ENCODE measurements at places on chromosomes 16 and 17.

GRCh38 chr16:87068762-87069150 lies 248.4 kb downstream of the C16orf95 start:
- DNase-seq, result no peak

DNA sequence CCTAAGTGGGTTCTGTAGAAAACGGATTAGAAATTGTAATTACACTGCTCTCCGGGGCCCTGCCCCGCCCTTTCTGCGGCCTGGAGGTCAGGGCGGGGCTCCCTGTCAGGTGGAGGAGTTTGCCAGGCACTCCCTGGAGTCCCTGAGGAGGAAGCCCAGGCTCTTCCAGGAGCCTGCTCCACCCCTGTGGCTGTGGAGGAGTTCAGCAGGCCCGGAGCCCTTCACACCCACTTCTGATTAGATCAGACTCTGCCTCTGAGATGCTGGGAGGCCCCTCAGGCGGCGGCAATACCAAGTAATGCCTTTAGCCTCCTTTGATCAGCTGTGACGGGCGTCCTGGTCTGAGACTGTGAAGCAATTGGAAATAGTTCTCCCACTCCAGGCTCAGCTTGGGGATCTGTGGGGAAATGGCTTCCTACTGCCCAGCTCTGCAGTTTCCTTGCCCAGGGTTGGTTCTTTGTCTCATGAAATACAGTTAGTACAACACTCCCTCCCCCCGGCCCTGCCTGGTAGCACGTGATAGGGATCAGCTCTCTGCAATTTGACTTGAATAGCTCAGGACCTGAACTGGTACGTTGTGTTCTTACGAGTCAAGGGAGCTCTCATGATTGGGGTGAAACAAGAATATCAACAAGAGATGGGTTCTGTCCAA lies 22.3 kb downstream of the BAIAP2 start:
- DNase-seq, result peak; percentile 78

DNA sequence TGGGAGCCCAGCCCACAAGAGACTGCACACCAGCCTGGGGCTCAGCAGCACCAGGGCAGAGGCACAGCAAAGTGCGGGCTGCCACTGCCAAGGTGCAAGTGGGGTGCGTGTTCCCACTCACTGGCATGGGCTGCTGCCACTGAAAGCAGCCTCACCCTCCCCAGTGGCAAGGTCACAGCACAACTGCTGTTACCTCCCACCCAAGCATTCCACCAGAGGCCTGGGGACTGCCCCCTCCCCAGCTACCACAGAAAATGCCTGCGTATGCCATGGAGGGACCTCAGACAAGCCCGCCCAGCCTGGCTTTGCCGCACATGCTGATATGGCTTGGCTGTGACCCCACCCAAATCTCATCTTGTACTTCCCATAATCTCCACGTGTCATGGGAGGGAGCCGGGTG lies 33.1 kb downstream of the MEAK7 start:
- DNase-seq, result no peak

- no peak for DNase-seq
Observed at GRCh38 chr17:82246365-82247181, 17.7 kb downstream of the SLC16A3 start.

DNA sequence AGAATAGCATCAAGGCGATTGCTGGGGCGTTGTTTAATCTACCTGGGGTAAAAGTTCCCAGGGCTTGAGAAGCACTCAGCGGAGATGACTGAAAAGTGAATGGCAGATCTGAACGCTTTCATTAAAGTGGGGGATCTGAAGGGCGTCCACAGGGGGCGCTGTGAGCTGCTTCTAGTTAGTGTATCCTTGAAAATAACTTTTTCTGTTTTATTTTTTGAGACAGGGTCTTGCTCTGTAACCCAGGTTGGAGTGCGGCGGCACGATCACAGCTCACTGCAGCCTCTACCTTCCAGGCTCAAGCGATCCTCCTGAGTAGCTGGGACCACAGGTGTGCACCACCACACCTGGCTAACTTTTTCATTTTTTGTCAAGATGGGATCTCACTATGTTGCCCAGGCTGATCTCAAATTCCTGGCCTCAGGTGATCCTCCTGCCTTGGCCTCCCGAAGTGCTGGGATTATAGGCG lies 360.4 kb downstream of the SEC14L1 start:
- peak; percentile 61 for DNase-seq

DNA sequence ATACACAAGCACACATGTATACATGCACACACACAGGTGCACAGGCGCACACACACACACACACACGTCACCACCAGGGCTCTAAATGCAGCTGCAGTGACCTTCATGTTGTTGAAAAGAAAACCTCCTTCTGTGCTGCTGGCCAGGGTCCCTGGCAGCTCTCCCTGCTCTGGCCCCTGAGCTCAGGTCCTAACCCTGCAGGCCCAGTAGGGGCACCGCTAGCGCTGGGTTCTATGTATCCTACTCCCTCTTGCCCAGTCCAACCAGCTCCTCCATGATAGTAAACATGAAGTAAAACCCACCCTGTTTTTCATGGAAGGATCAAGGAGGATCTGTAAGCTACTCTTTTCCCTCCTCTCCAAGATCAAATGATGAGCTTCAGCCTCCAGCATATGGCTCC lies 172.8 kb downstream of the RBFOX3 start:
- DNase-seq, result no peak

DNA sequence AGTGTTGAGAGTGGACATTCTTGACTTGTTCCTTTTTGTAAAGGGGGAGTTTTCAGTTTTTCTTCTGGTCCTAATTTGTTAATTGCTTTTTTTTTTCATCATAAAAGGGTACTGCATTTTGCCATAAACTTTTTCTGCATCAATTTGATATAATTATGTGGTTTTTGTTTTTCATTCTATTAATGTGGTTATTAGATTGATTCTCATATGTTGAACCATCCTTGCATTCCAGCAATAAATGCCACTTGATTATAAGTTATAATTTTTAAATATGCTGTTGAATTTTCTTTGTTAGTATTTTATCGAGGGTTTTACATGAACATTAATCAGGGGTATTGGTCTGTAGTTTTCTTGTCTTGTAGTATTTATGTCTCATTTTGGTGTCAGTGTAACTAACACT lies 87.2 kb upstream of the SMIM36 start:
- DNase-seq, result no peak

- DNase-seq, result no peak
Observed at GRCh38 chr17:27239046-27239445, 54.9 kb upstream of the WSB1 start.

DNA sequence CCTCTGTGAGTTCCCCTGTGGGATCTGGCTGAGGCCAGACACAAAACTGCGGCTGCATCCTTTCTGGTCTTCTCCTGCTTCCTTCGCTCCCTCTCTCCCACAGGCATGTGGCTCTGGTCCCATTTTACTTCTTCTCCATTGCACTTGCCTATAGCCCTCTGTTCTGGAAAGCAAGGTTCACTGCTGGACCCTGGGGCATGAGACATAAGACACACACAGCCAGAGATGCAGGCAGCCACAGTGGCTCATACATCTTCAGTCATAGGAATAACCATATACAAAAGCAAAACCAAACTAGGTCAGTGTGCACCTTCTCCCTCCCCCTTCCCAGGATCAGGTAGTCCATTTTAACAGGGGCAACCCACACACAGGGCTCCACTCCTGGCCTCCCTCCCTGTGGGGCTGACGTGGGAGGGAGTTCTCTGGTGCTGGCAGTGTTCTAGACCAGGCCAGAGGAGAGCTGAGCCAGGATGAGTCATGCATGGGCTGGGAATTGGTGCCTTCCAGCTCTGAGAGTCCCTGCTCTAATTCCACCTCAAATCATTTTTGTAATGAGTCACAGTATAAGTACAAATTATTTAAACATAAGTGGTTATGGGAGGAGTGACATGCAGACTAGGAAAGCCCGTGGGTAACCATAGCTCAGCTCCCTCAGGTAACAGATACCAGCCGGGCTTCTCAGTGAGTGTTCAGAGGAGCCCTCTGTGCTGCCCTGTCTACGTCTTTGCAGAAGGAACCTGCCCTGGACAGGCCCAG lies 58.0 kb downstream of the ASIC2 start:
- no peak for DNase-seq

- no peak for DNase-seq
Observed at GRCh38 chr17:37756051-37756450, 11.2 kb upstream of the HNF1B start.

- no peak for DNase-seq
Observed at GRCh38 chr16:89422905-89423630, 67.3 kb downstream of the ANKRD11 start.

GRCh38 chr16:2229632-2230250 lies 6.3 kb downstream of the E4F1 start:
- no peak for DNase-seq

- no peak for DNase-seq
Observed at GRCh38 chr17:74163836-74164235, 39.6 kb upstream of the RPL38 start.

DNA sequence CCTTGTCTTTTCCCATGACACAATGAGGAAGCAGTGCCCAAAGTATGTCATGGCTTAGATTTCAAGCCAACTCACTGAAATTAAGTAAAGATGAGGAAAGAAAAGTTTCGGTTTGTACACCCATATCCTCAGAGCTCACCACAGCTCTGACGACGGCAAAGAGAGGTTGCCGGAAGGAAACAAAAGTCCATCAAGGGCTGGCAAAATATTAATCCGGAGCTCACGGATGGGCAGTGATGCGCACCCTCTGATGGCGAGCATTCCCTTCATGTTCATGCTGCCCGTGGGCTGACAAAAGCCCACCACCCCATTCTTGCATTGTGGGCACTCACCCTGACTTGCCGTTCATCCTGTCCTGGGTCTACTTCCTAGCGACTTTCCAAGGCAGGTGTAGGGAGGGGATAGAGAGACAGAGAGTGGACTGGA lies 103.1 kb downstream of the SOX9 start:
- DNase-seq, result no peak

Measured in HAP-1 (cell line).